ENCODE measurements at places on chromosomes 4 and X.

DNA sequence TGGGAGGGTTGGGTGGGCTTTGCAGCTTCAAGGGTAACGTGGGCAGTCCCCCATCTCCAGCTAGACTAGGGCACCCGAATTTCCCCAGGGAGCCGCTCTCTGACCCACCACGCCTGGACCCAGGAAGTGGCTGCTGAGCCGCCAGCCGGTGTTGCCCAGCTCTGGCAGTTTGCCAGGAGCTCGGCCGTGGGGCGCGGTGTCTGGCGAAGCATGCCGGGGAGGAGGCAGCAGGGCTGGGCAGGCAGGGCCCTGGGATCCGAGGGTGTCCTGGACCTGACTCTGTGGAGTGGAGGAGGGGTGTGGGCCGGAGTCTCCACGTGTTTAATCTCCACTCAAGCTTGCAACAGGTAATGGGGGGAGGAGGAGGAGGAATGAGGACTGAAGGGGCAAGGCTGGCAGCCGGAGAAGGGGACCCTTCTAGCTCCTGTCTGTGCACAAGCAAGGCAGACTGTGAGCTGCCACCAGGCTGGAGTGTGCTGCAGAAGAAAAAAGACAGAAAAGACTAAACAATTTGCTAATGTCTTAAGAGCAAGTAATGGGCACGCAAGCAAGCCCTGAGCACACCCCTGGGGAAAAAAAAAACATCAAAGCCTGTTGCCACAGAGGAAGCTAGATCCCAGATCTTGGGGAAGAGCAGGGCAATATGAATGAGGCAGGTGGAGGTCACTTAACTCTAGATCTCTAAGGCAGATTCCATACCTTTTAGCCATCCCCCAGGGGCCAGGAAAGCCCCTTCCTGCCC, 2.4 kb downstream of the LONRF3 start:
- DNase-seq: no peak

- no peak for DNase-seq
Measured at GRCh38 chr4:148425327-148426110, 16.7 kb downstream of the NR3C2 start.

- no peak for DNase-seq
Measured at GRCh38 chrX:52979993-52980392, 21.7 kb upstream of the FAM156A start.

DNA sequence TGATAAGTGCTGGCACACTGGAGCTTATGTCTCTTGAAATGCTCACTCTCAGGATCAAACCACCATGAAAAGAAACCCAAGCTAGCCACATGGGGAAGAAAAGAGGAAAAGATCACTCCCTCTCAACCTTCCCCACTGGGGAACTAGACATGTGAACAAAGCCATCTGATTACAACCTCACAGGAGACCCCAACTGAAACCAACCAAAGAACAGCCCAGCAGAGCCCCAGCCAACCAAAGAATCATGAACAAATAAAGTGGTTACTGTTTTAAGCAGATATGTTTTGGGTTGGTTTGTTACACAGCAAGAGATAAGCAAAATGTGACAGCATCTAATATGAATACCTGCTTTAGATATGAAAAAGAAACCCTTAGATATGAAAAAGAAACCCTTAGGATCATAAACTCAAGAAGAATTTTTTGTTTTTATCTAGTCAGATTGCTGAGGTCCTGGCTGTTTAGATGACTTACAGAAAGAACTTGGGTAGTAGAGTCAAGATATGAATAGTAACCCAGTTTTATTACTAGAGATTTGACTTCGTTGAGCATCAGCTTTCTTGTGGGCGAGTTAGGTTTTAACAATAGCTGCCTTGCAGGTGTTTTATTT, 23.7 kb upstream of the TLR7 start:
- DNase-seq: no peak

GRCh38 chr4:29983890-29984289, 736.3 kb upstream of the PCDH7 start:
- no peak for DNase-seq

DNA sequence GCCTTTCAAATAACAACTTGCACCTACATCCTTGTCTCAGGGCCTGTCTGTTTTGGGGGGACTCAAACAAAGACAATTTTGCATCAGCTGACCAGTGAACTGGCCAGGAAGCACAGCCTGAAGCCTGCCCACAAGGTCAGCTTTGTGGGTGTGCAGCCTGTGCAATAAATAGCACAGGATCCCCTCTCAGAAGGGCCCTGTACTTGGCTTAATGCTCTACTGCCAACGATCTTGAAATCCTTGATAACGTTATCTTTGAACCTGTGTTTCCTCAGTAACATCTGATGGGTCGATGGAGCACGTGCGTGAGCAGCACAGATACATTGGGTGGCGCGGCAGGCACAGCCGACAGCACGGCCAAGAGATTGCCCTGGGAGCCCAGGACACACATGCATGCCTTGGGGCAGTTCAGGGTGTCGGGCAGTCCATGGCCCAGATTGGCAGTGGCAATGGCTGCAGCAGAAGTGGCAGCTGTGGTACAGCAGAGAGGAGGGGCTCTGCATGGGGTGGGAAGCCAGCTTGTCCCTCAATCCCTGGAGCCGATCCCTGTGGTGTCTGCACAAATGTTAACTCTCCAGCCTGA, 58.8 kb upstream of the ATP6AP2 start:
- no peak for DNase-seq

- DNase-seq: no peak
Measured at GRCh38 chr4:21410372-21410771, 538.2 kb downstream of the KCNIP4 start.

DNA sequence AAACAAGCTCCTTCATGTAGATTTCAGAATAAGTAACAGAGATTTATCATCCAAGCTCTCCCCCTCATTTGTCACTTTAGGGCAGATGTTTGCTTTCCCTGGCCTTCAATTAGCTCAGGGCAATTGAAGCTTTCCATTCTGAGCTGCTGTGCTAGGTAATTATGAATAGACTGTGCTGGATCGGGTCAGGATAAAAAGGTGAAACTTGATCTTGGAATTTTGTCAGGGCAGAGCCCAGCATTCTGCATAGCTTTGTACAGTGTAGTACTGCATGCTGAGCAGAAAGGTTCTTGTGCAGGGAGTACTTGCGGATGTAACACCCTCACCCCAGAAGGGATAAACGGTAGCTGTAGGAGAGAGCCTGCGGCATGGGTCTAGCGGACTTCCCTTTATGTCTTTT, 64.0 kb upstream of the CLDN34 start:
- no peak for DNase-seq

DNA sequence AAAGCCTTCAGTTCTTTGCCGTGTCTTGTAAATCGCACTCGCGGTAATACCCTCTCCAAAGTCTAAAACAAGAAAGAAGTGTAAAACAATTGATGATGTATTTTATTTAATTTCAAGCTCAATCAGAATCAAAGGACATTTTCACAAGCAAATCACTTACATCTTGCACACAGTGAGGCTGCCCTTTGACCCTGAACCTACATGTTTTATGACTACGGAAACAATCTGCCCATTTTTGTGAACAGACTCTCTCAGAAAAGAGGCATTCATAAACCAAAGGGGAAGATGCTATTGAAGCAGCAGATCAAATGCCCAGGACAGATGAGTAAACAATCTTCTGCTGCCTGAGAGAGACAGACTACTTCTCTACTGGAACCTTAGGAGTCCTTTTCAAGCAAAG, 76.0 kb upstream of the DDX60 start:
- no peak for DNase-seq

DNA sequence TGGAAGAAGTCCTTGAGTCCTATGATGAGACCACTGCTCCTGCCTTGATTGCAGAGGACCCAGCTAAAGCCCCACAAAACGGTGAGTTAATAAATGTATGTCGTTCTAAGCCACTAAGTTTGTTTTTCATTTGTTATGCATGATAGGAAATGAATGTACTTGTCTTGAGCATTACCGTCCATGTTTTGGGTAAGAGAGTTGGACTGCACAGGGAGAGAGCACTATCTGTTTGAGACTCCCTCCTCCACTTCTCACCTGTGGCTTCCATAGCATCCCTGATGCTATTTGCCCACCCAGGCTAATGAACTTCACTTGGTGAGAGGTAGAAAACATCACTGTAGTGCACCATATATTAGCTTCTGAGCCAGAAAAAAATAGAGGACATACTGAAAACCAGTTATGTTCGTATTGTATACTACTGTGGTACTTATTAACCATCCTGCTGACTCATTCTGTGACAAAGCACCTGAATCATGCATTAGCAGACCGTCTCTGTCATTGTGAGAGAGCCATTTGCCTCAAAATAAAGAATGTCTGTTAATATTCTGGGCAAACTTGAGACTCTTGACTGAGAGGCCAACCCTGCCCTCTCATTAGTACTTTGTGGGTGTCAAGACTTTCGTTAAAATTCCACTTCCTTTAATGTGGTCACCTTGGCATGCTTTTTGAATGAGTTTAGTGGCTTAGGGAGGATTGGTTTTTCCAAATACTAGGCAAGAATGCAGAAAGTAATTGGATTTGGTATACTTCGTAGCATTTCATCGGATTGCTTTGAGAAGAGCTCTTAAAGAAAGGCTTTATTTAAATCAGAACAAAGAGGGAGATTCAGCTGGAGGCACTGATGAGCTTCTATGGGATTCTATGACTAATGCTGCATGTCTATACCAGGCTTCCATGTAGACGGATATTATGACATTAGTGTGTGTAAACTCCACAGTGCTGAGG, 99.3 kb upstream of the GRPR start:
- DNase-seq: no peak

GRCh38 chrX:43573441-43574015, 82.6 kb upstream of the MAOA start:
- no peak for DNase-seq
